ENCODE measurements at places on chromosomes 2 and 18.

GRCh38 chr2:237408335-237409000 lies 5.5 kb downstream of the COL6A3 start:
- peak; percentile 83 for DNase-seq

GRCh38 chr2:236871500-236872001 lies 214.1 kb upstream of the COPS8 start:
- peak; percentile 82 for DNase-seq

GRCh38 chr2:232576995-232577394 lies 26.5 kb downstream of the EIF4E2 start:
- no peak for DNase-seq

GRCh38 chr2:28137221-28137620 lies 246.7 kb downstream of the BABAM2 start:
- peak; percentile 79 for DNase-seq

- DNase-seq = peak; percentile 36
Measured at GRCh38 chr2:100365434-100365833, 43.1 kb upstream of the LONRF2 start.

- no peak for DNase-seq
Measured at GRCh38 chr18:37721544-37722522, 156.2 kb upstream of the CELF4 start.

- no peak for DNase-seq
Measured at GRCh38 chr2:235689427-235689853, 195.6 kb downstream of the AGAP1 start.

DNA sequence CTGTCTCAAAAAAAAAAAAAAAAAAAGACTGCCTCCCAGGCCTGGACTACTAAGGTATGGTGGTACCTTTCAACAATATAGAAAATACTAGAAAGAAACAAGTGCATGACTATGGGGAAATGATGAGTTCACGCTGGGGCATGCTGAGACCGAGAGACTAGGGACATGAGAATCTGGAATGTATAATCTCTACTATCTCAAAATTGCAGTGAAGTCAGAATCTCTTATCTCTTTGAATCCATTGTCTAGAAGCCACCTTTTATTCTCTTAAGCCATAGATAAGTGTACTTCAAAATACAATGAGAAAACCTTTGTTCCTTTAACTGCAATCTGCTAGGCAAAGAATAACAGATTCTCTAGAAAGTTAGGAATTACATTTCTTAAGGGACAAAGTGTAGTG lies 5.6 kb downstream of the FRZB start:
- no peak for DNase-seq

GRCh38 chr2:8539743-8540551 lies 141.9 kb upstream of the ID2 start:
- no peak for DNase-seq

DNA sequence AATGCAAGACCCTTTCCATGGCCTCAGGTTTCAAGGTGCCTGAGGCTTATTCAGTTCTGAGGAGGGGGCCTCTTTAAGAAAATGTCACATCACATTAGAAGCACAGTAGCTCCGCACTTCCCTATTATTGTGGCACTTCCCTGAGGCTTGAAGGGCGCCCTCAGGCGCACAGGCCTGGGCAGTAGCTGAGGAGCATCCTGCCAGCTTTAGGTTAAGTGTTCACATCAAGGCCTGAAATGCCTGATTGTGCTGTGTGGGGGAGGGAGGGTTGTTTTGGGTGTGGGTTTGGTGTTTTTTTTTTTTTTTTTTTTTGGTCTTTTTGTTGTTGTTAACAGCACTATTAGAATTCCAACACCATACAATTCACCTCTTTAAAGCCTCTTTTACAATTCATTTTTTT lies 107.9 kb downstream of the CABLES1 start:
- DNase-seq = no peak

- DNase-seq = no peak
Measured at GRCh38 chr2:134029418-134029817, 224.5 kb upstream of the MGAT5 start.

DNA sequence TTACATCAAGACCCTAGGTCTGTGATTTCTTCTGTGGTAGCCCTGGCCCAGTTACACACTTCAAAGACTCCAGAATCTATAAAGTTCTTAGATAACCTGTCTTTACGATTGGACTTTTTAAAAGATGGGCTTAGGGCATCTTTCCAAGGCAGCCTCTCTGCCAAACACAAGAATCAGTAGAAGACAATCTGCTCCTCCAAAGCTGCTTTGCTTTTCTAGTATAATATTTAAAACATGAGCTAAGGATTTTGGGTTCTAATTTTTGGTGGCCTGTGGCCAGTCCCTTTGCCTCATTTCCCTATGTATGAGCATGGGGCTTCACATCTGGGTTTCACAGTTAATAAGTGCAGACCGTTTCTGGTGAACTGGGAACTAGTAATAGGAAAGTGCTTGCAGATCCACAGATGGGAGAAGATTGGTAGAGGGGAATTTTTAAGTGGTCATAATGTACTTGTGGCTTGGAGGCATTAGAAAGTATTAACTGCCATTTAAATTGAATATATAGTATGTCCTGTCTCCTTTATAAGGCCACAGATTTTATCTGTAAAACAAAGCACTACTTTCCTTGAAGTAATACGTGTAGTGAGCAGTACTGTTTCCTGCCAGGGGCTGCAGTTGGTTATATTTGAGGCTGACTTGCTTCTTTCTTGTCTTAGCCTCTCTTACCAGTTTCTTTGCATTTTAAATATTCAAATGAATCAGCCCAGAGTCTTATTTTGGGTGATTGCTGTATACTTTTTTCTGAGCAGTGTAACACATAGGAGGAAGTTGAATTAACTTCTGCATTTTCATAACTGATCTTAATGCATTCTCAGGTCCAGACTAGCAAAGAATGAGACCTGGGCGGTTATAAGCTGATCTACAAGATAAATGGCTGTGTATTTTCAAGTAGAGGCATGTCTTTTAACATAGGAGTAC lies 1.5 kb downstream of the ARPC2 start:
- DNase-seq = no peak

DNA sequence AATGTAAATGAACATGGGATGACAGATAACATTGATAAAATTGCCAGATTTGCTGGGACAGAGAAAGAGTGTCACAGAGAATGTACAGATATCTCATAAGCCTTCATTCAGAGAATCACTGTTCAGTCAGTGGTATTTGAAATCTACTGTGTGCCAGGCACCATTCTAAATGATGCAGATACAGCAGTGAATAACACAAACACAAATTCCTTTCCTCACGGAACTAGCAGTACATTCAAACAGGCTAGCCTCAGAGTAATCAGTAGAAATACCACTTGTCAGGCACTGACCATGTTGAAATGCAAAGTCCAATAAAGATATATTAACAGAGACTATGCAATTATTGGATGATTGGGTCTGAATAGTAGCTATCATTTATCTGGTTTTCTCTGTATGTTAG lies 211.0 kb downstream of the RDH14 start:
- no peak for DNase-seq

GRCh38 chr2:99158599-99158998 lies 3.8 kb downstream of the LIPT1 start:
- no peak for DNase-seq

DNA sequence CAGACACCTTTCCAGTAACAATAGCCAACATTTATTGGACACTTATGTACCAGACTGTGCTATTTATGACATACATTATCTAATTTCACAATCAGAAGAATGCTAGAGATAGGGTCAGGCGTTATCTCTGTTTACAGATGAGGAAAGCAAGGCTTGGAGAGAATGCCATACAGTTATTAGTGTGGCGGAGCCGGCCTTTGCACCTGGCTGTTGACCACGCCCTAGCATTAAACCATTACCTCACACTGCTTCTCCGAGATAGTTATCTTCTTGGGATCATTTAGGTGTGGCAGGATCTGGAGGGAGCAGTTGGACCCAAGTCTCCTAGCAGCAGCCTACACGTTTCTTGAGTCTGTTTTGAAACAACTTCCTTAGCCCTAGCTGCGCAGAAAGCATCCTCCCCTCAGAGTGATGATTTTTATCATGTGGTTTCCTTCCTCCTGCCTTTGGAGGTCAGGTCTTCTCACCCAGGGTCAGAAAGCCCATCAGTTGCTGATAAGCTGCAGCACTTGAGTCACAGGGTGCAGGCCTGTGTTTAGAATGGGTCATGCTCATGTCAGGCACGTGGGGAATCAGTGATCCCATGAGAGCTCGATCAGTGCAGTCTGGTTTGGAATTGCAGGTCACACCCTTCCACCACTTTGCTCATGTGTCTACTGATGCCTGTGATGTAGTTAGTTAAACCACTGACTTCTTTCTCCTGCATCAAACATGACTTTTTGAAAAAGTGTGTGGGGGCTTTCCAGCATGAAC lies 118.2 kb downstream of the SPTBN1 start:
- DNase-seq = no peak

- no peak for DNase-seq
Measured at GRCh38 chr18:9364242-9364641, 29.7 kb downstream of the TWSG1 start.

DNA sequence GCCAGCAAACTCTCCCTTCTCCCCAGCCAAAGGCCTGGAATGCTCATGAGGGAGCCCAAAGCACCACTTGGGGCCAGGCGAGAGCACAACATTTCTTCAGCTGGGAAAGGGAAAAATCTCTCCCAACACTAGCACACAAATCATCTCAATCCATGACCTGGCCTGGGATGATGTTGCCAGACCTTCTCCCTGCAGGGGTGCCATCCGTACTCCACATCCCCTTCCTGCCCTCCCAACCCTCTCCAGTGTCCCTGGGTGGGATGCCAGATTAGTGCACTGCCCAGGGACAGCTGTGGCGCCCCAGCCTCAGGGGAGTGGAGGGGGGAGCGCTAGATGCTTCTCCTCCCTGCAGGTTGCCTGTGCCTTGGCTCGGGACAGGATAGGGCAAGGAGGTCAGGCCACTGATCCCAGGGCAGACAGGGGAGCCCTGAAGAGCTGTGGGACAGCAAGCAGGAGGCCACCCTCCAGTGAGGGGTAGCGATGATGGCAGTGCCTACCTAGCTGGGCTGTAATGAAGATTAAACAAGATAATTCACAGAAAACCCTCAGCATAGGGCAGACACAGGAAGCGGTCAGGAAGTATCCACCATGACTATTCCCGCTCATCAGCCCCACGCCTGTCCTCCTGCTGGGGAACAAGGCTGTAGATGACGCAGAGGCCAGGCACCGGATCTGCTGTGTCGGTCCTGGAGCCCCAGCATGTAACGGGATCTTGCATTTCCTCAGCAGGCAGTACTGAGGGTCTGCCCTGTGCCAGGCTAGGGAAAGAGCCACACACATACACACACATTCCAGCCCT lies 31.1 kb downstream of the SERTAD2 start:
- no peak for DNase-seq

DNA sequence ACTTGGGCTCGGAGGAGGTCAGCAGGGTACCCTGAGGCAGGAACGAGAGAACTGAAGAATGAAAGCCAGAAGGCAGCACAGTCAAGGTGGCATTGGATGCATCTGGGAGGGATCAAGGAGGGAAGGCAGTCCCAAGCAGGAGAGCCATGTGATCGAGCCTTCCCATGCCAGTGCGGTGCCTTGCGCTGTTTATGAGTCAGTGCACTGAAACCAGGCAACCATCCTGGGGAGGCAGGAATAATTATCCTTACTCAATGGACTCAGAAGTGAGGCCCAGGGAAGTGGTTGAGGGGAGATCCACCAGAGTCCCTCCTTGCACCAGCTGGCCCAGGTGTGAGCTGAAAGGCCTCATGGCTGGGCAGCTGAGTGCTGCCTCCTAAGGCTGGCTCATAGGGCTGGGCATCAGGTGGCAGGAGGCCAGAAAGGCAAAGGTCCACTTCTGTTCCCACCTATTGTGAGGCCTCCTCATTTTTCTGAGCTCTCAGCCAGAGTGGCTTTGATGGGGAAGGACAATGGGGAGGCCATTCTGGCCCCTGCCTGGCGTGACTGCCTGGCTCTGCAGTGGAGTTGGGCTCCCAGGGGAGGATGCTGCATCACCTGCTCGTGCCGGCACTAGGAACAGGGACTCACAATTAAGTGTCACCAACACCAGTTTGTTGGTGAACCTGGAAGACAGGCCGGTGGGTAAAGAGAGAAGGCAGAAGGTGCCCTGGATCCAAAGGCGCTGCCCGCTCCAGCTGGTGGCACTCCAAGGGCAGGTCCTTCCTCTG lies 82.3 kb downstream of the TFCP2L1 start:
- no peak for DNase-seq

GRCh38 chr2:46828491-46829230 lies 86.9 kb downstream of the MCFD2 start:
- DNase-seq = no peak

DNA sequence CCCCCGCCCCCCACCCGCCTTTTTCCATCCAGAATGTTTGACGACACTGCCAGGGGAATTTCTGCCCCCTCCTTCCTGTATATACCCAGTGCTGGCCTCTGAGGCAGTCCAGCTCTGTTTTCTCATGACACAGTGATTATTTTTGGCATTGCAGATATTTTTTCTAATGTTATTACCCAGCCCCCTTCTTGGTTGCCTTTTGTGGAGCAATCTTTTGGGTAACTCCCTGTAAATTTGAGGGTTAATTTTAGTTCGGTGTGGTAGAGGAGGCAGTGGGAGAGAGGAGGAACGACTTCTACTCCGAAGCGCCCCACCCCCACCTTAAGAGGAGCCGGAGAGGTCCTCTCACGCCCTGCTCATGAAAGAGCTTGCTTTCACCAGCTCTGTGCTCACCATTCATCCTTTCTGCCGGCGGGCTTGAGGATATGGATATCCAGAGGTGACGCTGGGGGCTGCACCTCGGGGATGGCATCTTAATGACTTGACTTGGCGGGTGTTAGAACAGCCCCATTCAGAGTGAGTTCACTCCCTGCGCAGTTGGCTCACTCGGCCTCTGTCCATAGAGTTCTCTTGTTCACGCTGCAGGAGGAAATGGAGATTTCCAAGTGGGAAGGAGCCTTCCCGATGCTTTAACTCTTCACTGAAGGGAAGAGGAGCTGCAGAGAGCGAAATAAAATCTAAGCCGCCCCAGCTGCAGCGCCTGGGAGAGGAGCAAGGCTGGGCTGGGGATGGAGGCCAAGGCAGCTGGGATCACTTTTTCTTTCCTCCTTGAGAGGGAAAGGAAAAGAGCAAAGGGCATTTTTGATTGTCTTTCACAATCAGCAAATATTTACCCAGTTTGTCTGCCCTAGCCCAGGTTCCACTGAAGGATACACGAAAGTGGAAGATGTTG lies 38.4 kb downstream of the EPAS1 start:
- DNase-seq = peak; percentile 80

DNA sequence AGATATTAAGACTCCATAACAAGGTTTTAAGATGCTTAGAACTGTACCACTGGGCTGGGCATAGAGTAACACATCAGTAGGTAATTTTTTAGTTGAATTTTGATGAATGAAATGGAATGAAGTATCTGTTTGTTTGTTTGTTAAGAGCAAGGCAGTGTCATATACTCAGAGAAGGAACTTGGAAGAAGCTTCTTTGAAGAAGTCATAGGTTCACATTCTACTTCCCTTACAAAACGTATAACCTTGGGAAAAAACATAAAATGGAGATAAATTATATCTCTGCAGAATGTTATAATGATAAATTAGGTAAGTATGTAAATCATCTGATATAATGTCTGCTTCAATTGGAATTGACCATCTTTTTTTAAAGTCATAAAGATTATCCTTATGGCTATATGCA lies 122.1 kb upstream of the SLC39A10 start:
- no peak for DNase-seq

DNA sequence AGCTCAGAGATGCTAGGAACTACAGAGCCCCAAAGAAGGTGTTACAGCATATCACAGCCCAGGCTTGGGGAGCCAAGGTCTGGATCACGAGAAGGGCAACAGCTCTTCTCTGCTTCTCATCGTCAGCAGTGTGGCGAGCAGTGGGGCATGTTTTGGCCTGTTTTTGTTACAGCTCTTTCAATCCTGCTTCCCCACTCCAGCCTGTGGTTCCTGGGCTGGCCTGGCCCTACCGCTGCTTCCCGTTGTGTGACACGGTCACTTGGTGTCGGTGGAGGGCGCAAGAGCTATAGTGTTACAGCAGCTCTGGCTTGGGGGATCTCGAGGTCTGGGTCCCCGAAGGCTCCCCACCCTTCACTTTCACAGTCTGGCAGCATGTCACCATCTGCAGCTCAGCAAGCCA lies 870.2 kb downstream of the CBLN2 start:
- no peak for DNase-seq

Data from stromal cell of bone marrow (primary cell).